Placental epithelial cell (primary cell): ENCODE measurements at places on chromosomes 3 and 15. TPM values are rescaled to one million over a fixed set of nuclear protein-coding genes. Genes with fewer than 3 reads are reported as not detected.

Gene CCDC54
- not detected in 2 replicates for total RNA-seq

Gene INSYN1
- under 0.01 and 1.6 TPM in 2 replicates for total RNA-seq

Gene ADGRG7
- 0.39 TPM in 1 of 2 replicates, not detected in the other for total RNA-seq

Gene LMAN1L
- 0.11 TPM in 1 of 2 replicates, not detected in the other for total RNA-seq

Gene SH3GL3
- total RNA-seq: not detected in 2 replicates

Gene UPK1B
- total RNA-seq: 54.6 and 345 TPM in 2 replicates

Gene SPSB4
- total RNA-seq: 0.33 and 0.39 TPM in 2 replicates

Gene GNAT1
- total RNA-seq: not detected in 2 replicates

Gene BTBD1
- 56.9 and 81.9 TPM in 2 replicates for total RNA-seq

Gene ST3GAL6
- total RNA-seq: 6.3 and 8.8 TPM in 2 replicates

Gene CD96
- total RNA-seq: 0.39 TPM in 1 of 2 replicates, not detected in the other

Gene SFMBT1
- 11.9 and 16.1 TPM in 2 replicates for total RNA-seq
